ENCODE measurements at places on chromosomes 7 and 10.

GRCh38 chr10:77208684-77209256 is 428.8 kb downstream of the KCNMA1 start:
- H3K4me1 ChIP-seq = no peaks in the 10 kb centered on the region
- no peaks in the 10 kb centered on the region for H3K27me3 ChIP-seq
- no peaks in the 10 kb centered on the region for H3K36me3 ChIP-seq
- no peak for DNase-seq

- no peak overlapping the region for H3K27ac ChIP-seq
- no peaks in the 10 kb centered on the region for H3K27me3 ChIP-seq
- H3K4me1 ChIP-seq = no peaks in the 10 kb centered on the region
- no peaks in the 10 kb centered on the region for H3K36me3 ChIP-seq
- no peak overlapping the region for H3K4me3 ChIP-seq
Measured at GRCh38 chr7:149310113-149310836, 48.3 kb downstream of the ZNF783 start.

DNA sequence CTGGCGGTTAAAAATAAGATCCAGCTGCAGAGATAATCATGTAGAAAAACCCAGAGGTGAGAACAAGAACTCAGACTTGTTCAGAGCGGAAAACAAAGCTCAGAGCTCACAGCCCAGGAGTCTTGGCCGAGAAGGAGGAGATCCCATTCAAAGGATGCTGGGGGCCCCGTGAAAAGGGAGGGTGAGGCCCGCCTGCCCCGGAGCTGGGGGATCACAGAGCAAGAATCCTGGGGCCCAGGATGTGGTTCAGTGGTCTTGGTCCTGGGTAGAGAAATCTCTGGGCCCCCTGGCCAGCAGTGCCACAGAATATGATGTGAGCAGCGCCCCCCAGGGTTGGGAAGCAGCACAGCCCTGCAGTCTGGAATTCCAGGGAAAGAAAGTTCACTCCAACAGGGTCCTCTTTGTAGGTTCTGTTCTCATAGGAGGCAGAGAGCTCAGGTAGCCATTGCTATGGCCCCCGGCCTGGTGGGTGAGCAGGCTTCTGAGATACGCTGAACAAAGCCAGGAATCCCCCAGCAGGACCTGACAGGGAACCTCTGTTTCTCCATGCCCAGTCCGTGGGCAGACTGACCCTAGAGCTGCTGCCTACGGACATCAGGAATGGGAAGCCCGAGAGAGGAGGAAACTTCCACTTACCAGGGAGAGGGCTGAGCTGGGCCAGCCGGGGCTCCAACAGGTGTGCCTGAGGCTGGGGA is 77.7 kb upstream of the GNA12 start:
- no peak for DNase-seq
- no peak overlapping the region for H3K4me3 ChIP-seq
- peaks cover 4% of the 10 kb centered on the region for H3K4me1 ChIP-seq
- H3K36me3 ChIP-seq = no peaks in the 10 kb centered on the region

- no peaks in the 10 kb centered on the region for H3K4me1 ChIP-seq
- no peak overlapping the region for H3K4me3 ChIP-seq
- H3K36me3 ChIP-seq = no peaks in the 10 kb centered on the region
Measured at GRCh38 chr7:26227987-26228386, 26.4 kb downstream of the CBX3 start.

- no peak overlapping the region for H3K4me3 ChIP-seq
- no peaks in the 10 kb centered on the region for H3K4me1 ChIP-seq
- no peak overlapping the region for H3K27ac ChIP-seq
- no peak for DNase-seq
- no peaks in the 10 kb centered on the region for H3K27me3 ChIP-seq
Measured at GRCh38 chr10:88820748-88821401, 18.3 kb downstream of the LIPM start.

All from ovary (tissue), 10 donors.